ENCODE measurements at places on chromosomes 12 and 14. TPM values are rescaled to one million over a fixed set of nuclear protein-coding genes. Genes with fewer than 3 reads are reported as not detected.

SLCO1B1 gene
- not detected for total RNA-seq

CAPZA3 gene
- not detected for total RNA-seq

AKAP5 gene
- total RNA-seq: 1.9 TPM

CDK17 gene
- total RNA-seq: 38.2 TPM

CARMIL3 gene
- 0.95 TPM for total RNA-seq

PLEK2 gene
- not detected for total RNA-seq

TMEM263 gene
- total RNA-seq: 26.7 TPM

ACSM4 gene
- not detected for total RNA-seq

PLD4 gene
- not detected for total RNA-seq

HIP1R gene
- 37.4 TPM for total RNA-seq

RPS6KL1 gene
- 4.3 TPM for total RNA-seq

PUS7L gene
- 16.8 TPM for total RNA-seq

Data from activated CD8-positive, alpha-beta T cell treated with anti-CD3 and anti-CD28 coated beads, Interleukin-2, amount 10 ng/mL, durations not matched to agents 7 days and 5 days (primary cell).